ENCODE measurements at places on chromosomes 5 and 9.

DNA sequence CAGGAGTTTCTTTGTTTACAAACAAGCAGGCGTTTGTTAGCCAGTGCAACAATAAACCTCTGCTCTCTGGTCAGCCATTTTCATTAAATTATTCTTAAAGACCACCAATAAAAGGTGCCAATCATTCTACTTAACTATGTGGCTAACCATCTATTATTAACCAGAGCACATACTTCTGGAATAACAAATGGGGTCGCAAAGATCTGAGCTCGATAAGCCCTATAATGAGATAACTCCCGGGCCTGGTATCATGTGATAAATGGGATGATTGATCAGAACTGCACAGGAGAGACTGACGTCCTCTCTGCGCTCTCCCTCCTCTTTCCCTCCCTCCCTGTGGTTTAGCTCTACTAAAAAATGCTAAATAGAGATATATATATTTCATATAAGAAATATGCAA lies 488.2 kb downstream of the NTRK2 start:
- DNase-seq = no peak

GRCh38 chr9:94706922-94707321 lies 19.6 kb upstream of the AOPEP start:
- DNase-seq = no peak

DNA sequence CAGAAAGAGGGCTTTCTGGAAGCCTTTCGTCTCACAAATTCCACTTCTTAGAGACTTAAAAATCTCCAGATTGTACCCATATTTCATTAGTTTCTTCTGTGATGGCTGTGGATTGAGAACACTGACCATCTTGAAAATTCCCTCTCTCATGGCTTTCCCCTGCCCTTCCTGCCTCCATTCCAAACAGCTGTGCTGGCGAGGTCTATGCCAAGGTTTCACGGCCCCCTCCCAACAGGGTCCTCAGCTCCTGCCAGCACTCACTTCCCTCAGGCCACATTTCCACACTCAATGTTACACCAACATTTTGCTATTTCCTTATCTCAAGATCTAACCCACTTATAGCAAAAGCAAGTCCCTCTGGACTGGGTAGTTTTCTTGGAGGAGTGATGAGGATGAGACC lies 40.3 kb upstream of the EQTN start:
- DNase-seq = no peak

DNA sequence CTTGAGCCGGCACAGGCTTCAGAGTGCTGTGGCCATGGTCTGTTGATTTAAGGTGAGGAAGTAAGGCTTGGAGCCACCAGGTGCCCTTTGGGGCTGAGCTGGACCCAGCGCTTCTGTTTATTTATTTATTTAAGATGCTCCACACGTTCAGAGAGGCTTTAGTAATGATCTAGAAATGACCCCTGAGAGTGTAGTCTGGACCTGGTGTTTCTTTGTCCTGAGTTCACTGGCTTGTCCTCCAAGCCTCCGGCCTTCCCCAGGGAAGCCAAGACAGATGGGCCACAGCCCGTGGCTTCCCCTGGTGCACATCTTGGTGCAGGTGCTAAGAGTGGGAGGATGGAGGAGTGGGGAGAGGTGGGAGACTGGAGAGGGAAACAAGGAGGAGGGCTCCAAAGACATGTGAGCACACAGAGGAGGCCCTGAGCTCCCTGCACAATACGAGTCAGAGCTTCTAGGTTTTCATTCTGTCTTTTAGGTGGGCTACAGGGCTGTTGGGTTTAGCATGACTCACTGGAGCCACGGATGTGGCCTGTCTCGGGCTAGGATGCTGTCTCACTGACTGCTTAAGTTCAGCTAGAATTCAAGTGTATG lies 56.9 kb downstream of the AHRR start:
- DNase-seq = no peak

DNA sequence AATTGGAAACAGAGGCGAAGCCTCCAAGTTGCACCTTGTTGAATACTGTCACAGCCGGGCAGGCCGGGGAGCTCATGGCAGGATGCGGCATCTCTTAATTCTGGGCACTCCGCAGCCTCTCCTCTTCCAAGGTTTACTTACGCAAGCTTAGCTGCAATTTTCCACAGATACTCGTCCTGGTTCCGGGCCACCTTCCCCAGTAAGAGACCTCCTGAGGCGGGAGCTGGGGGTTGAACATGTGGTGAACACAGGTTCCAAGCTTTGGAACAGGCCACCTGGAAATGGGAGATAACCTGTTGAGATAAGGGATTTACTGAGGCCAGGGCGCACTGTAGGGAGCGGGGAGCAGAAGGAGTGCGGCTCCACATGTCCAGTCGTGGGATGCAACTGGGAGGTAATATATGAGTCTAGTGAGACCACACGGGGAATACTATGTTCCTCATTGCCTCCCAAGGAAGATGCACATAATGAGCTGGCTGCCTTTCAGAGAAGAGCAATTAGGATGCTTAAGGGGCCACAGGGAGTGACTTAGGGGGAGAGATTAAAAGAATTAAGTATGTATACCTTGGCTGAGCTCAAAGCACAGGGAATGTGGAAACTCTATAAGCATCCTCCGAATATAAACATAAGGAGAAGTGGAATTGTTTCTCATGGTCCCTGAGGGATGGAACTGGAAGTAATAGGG lies 335.2 kb downstream of the CWC27 start:
- DNase-seq = no peak

- DNase-seq = no peak
These were observed 74.7 kb upstream of the PCAT7 start for GRCh38 chr9:94480205-94480604.
